HT1080 (cell line): ENCODE measurements at places on chromosomes 1 and 21. TPM values are rescaled to one million over a fixed set of nuclear protein-coding genes. Genes with fewer than 3 reads are reported as not detected.

The RAB7B gene
- total RNA-seq: 0.10 TPM in 1 of 2 replicates, not detected in the other

The BECN2 gene
- not detected in 2 replicates for total RNA-seq

The MIXL1 gene
- not detected in 2 replicates for total RNA-seq

The KCNJ6 gene
- total RNA-seq: not detected in 2 replicates
